Mesothelial cell of epicardium (in vitro differentiated cells): ENCODE measurements at places on chromosomes 13 and 19. TPM values are rescaled to one million over a fixed set of nuclear protein-coding genes. Genes with fewer than 3 reads are reported as not detected.

The THSD1 gene
- total RNA-seq, result 1.3 to 1.6 TPM (median 1.5 TPM) in 3 replicates

The LRP3 gene
- 28.3 to 34.1 TPM (median 29.5 TPM) in 3 replicates for total RNA-seq

The NCAN gene
- 0.02 to 0.29 TPM (median 0.07 TPM) in 3 replicates for total RNA-seq

- peak; percentile 85 for DNase-seq
- no peaks in the 10 kb centered on the region for H3K36me3 ChIP-seq
- H3K27ac ChIP-seq, result peak overlapping the region; percentile 94
- H3K27me3 ChIP-seq, result peaks cover 55% of the 10 kb centered on the region
Observed at GRCh38 chr13:52850396-52851136, 2.1 kb upstream of the PCDH8 start.

GRCh38 chr13:36362914-36363313 is 16.7 kb upstream of the SPART start:
- H3K27ac ChIP-seq, result no peak overlapping the region
- H3K4me3 ChIP-seq, result no peak overlapping the region
- H3K4me1 ChIP-seq, result peaks cover 7% of the 10 kb centered on the region
- H3K36me3 ChIP-seq, result peaks cover 9% of the 10 kb centered on the region

- peaks cover 10% of the 10 kb centered on the region for H3K4me1 ChIP-seq
- H3K27ac ChIP-seq, result no peak overlapping the region
- no peaks in the 10 kb centered on the region for H3K36me3 ChIP-seq
- DNase-seq, result no peak
Observed at GRCh38 chr19:50515168-50515561, 1.5 kb upstream of the ASPDH start.

DNA sequence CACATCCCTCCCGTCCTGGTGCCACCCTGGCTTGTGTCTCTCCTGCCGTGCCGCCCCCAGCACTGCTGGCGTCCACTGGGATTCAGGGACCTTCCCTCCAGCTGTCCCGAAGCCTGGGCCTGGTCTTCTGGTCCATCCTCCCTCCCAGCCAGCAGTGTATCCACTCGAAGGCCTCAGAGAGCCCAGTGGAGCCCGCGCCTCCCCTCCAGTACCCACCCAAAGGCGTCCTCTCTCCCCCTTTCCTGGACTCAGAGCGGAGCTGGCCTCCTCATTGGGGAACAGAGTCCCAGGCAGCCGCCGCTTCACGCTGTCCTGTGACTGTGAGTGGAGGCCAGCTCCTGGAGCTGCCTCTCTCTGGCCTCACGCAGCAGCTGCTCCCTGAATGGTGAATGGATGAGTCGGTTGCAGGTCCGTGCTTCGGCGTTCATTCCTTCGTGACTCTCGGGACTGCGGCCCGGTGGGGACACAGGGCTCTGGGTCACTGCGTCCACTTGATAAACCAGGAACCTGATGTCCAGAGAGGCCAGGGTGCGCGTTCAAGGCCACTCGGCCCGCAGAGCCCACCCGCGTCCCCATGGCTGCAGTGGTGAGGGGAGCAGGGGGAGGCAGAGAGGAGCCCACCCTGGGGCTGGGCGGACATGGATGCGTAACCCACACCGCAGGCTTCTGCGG is 12.1 kb downstream of the ONECUT3 start:
- DNase-seq, result no peak
- H3K27me3 ChIP-seq, result peaks cover 98% of the 10 kb centered on the region
- H3K4me3 ChIP-seq, result no peak overlapping the region
- peaks cover 1% of the 10 kb centered on the region for H3K36me3 ChIP-seq
- H3K27ac ChIP-seq, result no peak overlapping the region

DNA sequence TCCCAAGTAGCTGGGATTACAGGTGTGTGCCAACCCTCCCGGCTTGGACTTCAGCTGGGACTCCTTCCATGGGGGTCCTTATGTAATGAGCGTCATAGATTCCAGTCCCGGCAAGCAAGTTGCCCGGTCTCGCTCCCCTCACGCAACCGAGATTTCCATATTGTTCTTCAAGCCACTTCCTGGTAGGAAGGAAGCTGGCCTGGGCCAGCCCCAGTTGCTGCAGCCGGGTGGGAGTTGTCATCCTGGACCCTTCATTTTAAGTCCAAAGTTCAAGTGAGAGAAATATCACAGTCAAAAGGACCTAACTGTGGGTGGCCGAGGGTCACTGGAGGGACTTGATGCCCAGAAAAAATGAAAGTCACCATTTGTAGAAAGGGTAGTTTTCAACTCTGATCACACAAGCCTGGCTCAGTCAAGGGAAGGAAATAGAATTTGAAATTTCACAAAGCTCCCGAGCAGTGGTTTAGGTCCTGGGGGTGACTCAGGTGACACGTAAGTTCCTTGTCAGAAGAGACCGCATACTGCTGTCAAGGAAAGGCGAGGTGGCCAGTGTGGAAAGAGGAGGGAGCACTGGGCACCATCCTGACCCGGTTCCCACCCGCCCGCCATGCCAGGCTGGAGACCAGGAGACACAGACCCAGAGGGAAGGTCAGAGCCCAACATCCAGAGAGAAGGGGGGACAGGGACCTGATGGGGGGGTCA is 5.3 kb downstream of the FGF21 start:
- peaks cover 35% of the 10 kb centered on the region for H3K27me3 ChIP-seq
- DNase-seq, result no peak
- no peak overlapping the region for H3K27ac ChIP-seq
- H3K36me3 ChIP-seq, result no peaks in the 10 kb centered on the region
- H3K4me1 ChIP-seq, result no peaks in the 10 kb centered on the region
- no peak overlapping the region for H3K4me3 ChIP-seq
